Spinal cord (tissue), 10 donors: ENCODE measurements at places on chromosomes 7 and 10.

DNA sequence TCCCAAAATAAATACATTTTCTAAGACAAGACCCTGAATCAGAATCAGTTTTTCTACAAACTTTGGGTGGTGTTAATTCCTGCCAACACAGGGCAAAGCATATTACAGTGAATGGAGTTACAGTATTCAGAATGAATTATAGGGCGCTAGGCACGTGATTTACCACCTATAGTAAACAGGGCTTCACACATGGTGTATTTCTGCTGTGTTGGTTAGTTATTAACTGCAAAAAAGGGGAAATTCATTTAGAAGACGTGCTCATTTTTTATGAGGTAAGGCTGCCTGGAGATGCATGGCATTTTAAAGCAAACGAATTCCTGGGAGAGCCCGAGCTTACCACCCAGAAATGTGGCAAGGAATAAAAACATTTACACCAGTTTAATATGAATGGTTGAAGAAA is 393.8 kb downstream of the LRMDA start:
- no peak for DNase-seq

DNA sequence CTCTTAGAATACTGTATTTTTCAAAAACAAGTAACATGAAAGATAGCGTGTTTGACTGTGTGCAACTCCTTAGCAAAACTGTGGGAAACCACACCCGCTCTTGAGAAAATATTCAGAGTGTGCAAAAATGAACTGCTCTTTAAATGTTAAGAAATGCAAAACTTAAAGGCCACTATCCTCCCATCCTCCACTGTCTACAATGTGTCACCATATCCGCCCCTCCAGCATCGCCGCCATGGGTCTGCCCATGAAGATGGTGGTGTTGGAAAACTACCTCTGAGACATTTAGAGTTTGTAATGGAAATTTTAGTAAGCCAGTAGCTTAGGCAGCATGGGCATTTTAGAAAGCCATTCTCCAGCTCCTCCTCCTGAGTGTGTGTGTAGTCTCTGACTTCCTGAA is 20.1 kb upstream of the NMT2 start:
- DNase-seq = no peak

DNA sequence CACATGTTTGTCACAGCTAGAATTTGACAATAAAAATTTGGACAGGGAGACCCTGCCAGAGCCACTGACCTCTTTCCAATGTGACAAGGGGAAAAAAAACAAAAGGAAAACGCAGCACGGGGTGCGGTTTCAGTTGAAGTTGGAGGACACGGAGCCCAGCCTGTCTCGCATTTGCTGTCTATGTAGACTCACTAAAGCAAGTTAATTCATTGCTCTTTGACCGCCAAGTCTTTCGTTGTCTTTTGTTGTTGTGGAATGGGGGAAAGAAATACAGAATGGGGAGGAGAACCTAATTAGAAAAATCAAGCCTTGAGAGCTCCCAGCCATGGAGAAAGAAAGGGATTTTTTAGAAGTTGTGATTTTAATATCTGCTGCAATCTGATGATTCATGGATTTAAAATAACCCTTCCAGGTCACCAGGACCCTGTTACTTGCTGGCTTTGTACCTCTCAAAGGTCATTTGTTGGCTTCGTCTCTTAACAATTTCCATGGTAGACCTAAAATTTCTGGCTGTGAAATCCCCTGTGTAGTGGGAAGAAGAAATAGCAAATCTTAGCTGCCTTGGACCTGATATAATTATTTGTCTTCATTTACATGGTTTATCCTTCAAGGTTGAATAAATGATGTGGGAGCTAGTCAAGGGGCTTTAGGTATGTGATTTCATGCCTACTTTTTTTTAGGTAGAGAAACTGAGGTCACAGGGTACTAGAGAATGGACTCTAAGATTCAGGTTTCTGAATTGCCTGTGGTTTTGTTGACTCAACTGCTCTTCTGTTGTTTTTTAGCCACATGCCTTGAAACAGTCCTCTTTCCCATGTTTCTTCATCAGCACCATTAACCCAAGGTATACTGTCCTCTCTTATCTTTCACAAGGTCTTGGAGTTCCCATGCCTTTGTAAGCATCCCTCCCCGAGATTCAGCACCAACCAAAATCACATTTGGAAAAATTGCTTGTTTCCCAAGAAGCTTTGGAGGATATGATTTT is 78.7 kb downstream of the TCF7L2 start:
- no peak for DNase-seq

DNA sequence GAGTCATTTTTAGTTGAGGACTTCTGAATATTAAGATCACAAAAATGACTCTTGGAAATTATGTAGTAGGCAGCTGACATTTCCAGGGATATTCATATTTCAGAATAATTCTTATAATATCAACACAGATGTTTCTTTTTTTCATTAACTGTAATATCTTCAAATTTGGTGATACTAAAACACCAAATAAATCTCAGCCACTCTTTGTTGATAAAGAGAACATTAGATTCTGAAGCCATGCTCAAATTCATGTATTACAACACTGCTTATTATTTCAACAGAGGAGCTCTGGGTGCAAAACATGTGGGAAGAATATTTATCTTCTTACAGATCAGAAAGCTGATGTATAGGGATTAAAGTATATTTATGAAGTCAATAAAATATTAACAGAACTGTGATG is 355.4 kb downstream of the CRPPA start:
- no peak for DNase-seq

DNA sequence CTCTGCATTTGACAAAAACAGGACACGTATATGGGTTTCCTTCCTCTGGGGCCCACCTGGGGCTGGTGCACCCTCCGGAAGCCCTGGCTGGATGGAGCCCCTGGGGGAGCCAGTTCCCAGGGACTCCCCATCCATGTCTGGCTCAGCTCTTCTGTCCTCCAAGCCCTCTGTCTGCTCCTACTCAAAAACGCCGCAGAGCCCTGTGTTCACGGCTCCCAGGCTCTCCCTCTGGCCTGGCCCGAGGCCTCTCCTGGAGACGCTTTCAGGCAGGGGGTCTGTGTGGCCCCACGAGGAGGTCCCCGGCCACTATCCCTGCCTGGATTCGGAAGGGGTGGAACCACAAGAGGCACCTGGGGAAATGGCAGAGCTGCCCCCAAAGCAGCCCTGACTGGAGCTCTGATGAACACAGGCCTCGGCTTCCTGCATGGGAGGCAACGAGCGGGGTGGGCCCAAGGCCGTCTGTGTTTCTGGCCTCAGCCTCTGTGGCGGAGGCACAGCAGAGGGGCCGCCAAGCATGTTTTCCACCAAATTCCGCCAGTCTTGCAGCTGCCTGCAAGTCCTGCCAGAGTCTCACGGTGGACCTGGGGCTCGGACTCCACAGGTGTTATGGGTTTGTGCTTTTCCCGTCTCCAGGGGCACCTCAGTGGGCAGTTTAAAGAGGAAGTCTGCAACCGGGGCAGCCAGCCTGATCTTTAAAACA is 22.6 kb upstream of the INPP5A start:
- no peak for DNase-seq

DNA sequence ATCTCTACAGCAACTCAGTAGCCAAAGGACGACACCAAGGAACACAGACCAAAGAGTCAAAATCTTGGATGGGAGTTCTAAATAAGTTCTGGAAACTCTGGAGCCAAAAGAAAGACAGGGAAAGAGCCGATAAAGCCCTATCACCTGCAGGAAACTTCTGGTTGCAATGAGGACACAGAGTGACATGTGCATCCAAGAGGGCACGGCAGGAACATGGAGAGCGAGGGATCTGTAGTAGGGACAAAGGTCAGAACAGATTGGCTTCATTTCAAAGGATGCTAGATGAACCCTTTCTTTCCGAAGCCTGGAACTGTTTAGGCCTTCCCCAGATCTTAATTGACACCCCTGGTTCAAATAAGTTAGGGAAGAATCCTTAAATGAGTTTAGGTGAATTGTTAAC is 39.5 kb downstream of the CACNA2D1 start:
- no peak for DNase-seq

DNA sequence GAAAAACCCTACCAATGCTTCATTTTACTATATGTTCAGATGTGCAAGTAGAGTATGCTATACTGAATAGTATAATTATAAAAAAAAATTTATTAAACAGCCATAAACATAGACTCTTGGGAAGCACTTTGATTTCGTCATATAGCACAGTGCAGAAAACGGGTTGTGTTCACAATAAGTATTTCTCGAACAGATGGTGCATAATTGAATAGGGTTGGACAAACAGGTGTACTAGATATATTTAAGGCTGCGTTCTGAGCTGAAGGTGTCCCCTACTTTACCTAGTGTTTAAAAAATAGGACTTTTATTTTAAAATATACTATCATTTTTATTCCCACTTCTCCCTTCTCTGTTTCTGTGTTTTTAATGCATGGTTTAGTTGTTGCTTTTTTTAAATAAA is 841.5 kb downstream of the ANKRD7 start:
- DNase-seq = no peak

DNA sequence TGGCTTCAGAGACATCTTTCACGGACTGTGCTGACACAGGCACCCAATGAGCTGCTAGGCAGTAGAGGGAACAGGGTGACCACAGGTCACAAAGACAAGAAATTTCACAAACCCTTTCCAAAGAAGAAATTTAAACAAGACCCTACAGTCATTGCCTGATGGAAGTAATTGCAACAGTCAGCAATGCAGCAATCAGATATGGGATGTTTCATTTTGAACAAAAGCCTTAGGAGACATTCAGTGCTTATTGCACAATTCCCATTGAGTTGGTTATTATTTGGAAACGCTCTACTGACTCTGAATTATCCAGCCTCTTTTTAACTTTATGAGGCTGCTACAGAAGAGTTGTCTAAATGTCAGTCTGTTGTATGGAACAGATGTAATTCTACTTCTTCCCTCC is 85.5 kb downstream of the ETV1 start:
- no peak for DNase-seq

DNA sequence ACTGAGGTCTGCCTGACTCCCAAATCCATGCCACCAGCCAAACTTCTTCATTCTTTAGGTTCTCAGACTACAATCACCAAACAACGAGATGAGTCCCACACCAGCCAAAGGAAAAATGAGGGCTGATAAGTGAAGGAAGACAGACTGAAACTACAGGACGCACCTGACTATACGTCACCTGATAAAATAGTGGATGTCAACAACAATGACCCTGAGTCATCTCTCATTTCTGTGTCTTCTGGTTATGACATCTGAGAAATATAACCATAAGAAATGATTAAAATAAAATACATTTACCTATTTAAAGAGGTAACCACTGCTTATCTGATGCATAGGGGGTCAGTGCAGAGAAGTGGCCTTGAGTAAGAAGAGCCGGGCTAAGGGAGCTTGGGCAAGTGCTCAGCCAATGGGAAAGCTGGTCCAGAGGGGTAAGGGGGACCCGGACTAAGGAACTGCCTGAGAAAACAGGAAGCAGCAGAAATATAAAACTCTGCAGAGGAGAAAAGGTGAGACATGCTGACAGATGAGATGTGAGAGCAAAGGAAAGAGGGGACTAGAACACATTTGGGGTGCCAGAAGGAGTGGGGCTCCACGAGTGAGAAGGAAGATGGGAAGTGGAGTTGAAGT is 51.8 kb downstream of the HIPK2 start:
- no peak for DNase-seq
